ENCODE measurements at places on chromosomes 4 and X. TPM values are rescaled to one million over a fixed set of nuclear protein-coding genes. Genes with fewer than 3 reads are reported as not detected.

Gene TXK
- total RNA-seq = 0.27 TPM

Gene TMPRSS11B
- total RNA-seq = not detected

Gene TSC22D3
- total RNA-seq = 40.4 TPM

Gene TMEM154
- total RNA-seq = 1.5 TPM

Gene TEX13B
- total RNA-seq = not detected

Gene SULT1E1
- 18.1 TPM for total RNA-seq

All from cerebellum (tissue), 4 donors.